ENCODE measurements at places on chromosomes 3 and 15.
A peak's percentile ranks its signal among the peaks of the same experiment; 100 is the strongest.

DNA sequence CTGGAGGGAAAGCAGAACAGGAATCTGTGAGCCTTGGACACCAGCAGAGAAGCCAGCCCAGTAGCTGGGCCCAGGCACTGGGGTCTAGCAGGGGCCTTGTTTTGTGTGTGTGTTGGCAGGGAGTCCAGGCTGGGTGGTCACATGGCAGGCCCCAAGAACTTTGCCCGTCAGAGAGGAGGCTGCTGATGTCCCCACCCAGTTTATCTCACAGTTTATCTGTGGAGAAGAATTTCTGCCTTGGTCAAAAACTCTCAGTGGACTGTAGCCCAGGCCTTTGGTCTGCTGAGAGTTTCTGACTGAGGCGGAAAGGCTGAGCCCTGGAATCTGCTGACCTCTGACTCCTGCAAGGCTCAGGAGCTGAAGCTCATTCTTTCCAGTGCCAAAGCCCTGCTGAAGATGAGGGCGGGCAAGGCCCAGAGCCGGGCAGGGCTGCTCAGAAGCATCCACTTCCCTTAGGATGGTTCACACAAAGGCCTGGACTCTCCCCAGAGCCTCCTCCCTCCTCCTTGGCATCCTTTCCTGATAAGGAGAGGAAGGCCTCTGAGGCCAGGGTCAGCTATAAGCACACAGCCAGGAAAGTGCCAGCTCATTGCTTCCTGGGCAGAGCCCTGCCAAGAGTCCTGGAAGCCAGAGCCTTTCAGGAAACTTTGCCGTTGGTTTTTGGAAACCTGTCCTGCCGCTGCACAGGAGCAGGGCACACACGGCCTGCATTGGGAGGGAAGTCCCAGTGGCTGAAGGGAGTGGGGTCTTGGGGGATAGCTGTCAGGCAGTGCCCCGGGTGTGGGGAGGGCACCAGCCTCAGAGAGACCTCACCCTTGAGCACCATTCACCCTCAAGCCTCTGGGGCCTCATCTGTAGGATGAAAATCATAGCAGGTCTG is 37.2 kb upstream of the SLCO2A1 start:
- DNase-seq, result no peak

DNA sequence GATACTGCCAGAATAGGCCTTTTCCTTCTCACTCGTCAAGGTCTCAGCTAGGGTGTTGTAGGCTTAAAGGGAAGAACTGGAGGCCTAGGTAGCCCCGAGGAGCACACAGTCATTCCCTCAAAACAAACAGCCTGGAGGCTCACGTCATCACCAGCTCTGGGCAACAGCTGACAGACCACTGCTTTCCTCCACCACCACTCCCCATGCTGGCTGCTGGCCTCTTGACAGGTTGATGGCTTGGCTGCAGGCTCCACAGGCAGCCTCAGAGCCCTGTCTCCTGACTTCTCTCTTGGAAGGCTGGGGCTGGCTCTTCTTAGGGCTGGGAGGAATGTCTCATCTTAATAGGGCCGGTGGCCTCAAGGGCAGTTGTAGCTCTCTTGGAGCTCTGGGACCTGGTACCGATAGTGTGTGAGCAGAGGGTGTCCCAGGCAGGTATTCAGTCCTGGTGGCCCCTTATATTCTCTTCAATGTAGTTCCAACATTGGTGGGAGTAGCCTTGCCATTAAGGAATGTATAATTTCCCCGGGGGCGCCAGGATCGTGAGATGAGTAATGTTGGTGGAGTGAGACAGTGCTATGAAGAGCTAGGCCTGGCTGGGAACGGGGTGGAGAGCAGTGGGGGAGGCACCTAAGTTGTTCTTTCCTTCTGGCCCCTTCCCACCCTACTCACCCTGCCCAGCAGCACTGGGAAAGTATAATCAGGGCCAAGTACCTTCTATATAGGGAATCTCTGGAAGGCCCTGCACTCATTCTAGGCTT is 6.1 kb upstream of the AP2M1 start:
- no peak for DNase-seq

GRCh38 chr3:130658678-130659077 is 88.0 kb downstream of the PIK3R4 start:
- DNase-seq, result peak; percentile 6

GRCh38 chr3:149243540-149243939 is 21.9 kb upstream of the CP start:
- DNase-seq, result no peak

DNA sequence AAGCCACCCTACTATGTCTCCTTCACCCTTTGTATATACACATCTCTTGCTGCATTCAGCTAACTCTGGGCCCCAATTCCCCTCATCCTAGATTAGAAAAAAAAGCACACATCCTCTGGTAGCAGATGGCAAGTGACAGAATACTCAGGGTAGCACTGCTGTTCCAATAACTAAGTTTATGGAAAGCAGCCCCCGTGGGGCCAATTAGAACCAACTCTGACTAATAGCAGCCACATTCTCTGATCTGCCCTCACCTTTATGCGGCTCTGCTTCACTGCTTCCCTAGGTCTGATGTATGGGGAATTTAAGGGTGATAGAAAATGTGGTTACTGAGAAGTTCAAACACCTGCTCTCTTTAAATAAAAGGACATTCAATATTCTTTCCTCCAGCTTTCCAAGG is 74.9 kb upstream of the SETMAR start:
- no peak for DNase-seq

- DNase-seq, result no peak
These were observed 298.8 kb upstream of the UMPS start for GRCh38 chr3:124431331-124431994.

DNA sequence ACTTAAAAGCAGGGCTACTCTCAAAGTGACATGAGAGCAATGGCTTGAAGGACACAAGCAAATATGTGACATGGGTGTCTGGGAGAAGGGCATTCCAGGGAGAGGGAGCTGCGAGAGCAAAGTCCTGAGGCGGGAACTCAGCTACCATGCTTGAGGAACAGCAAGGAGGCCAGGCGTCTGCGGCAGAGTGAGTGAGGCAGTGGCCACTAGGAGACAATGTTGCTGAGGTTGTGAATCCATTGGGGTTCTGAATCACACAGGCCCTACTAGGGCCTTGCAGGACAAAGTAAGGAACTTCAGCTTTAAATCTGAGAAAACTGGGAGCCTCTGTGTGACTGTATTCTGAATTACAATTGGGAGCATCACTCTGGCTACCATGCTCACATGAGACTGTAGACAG is 94.1 kb upstream of the PRICKLE2 start:
- DNase-seq, result no peak

- no peak for DNase-seq
These were observed 689.1 kb upstream of the DPPA4 start for GRCh38 chr3:110026421-110026820.

DNA sequence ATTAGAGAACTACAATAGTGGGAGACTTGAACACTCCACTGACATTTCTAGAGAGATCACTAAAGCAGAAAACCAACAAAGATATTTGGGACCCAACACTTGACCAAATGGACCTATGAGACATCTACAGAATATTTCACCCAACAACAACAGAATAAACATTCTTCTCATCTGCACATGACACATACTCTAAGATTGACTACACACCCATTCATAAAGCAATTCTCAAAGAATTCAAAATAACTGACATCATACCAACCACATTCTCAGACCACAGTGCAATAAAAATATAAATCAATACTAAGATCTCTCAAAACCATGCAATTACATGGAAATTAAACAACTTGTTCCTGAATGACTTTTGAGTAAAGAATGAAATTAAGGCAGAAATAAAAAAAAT is 473.7 kb downstream of the LPP start:
- DNase-seq, result no peak

- peak; percentile 25 for DNase-seq
These were observed 90.6 kb upstream of the TNFSF10 start for GRCh38 chr3:172613845-172614244.

DNA sequence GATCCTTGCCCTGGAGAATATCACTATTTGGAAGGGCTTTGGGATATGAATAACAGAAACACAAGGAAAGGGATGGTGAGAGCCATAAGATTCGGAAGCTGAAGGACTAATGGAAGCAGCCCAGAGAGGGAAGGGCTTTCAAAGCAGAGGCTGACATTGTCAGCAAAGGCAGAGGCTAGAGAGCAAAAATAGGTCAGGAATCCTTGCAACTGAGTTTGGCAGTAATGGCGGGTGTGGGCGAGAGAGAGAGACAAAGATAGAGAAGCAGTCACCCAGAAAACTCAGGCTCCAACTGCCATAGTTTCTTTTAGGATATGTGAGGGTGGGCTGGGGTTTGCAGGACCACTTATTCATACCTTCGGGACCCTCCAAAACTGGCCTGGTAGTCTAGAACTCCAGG is 248.6 kb downstream of the OPA1 start:
- DNase-seq, result no peak

DNA sequence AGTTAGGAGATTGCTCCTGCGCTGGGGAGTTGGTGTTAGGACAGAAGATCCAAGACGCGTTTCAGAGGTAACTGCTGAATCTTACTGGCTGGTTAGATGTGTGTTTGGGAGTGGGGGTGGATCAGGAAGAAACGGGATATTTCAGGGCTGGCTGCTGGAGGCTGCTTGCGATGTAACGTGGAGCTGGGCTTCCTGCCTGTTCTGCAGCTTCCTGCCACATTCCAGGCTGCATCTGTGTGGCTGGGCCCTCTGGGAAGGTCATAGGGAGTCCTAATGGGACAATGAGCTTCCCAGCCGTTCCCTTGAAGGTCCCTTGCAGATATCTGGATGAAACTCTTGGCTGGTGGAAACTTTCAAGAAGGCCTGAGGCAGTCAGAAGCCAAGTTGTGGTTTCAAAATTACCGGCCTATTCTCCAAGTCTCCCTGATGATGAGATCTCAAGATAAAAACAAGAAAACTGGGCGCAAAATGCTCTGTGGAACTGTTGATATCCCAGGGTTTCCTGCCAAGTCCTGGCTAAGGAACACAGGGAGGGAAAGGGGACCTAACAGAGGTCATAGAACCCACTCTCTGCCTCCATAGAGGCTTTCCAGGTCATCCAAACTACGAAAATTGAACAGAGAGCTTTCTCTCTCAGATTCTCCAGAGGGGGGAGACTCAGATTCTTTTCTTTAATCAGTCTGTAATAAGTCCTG is 67.0 kb downstream of the NOX5 start:
- DNase-seq, result no peak

- no peak for DNase-seq
These were observed 62.7 kb upstream of the TFRC start for GRCh38 chr3:196144383-196145105.
